ENCODE measurements at places on chromosomes 2 and 18.

DNA sequence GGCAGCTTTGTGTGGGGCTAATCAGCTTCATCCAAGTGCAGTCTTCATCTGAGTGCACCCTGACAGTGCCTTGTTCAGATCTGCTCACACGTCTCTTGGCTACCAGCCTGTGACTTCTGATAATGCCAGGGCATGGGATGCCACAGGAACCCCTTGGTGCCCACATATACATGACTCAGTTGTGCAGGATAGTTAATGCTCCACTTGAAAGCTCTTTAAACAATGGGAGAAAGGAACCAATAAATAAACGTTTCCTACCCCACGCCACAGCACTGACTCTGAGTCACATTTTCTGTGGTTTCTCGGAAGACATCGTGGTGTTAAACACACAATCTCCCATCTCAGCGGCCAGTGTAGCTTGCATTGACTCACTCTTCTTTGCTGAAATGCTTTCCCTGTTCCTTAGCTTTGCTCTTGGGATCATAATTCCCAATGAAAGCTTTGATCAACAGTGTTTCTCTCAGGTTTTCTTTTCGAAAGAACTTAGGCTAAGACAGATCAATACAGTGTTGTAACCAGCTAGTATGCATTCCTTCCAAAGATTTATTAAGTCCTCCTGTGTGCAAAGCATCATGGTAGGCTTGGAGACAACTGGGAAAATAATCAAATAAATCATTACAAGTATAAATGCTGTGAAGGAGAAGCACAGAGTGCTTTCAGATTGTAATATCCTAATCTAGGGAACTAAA, 142.0 kb downstream of the COPS8 start:
- DNase-seq: no peak

GRCh38 chr2:85145116-85145820, 12.1 kb downstream of the TCF7L1 start:
- DNase-seq: no peak

- DNase-seq: no peak
Measured at GRCh38 chr2:64263315-64263714, 119.1 kb upstream of the PELI1 start.

DNA sequence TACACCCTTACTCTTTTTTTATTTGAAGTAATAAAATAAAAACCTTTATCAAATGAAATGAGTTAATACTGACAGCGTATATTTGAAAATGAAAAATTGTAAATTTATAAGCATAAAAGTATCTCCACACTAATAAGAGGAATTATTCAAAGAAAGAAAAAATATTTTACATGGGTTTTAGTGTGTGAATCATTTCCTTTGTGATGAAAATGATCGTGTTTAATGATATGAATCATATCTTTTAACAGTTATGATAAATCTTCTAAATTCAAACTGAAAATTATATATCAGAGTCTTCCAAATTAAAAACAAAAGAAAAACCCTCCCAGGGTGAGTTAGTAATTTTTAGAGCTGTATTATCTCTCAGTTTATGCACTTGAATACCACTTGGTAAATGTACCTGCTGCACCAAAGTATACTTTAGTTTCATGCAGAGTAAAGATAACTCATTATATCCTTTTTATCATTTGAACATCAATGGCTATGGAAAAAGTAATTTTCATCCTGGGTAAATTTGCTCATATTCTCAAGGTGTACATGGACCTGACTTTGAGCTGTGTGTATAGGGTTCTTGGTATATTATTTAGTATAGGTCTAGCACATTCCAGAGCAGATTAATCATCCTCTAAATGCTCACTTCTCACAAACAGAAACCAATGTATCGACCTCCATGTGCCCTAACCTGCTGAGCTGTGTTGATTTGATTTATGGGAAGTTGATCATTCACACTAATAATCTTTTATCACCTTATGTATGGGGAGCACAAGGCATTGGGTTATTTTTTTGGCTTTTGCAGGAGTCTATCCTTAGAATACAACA, 98.7 kb upstream of the VWC2L start:
- DNase-seq: no peak

DNA sequence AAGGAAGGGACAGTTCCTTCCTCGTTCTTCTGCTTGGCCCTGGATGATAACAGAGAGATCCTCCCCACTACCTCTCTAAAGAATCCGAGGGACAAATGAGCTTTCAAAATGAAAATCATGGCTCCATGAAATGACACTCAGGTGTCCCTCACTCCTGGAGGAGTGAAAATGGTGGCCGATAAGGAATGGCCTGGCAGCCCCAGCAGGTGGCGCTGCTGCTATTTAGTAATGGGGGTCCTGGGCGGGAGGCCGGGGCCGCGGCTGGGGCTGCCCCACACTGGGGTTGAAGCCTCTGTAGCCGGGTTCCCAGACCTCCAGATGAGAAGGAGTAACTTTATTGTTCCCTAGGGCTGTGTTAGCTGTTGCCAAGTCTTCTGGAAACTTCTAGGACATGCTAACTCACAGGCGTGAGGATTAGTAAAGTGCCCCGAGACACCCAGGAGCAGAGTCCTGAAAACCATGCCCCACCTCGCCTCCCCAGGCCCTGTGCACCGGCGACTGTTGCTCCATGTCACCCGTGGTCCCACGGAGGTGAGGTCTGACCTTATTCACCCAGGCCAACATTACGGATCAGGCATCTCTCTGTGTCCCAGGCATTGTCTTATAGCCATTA, 138.0 kb downstream of the CTIF start:
- DNase-seq: peak; percentile 7

DNA sequence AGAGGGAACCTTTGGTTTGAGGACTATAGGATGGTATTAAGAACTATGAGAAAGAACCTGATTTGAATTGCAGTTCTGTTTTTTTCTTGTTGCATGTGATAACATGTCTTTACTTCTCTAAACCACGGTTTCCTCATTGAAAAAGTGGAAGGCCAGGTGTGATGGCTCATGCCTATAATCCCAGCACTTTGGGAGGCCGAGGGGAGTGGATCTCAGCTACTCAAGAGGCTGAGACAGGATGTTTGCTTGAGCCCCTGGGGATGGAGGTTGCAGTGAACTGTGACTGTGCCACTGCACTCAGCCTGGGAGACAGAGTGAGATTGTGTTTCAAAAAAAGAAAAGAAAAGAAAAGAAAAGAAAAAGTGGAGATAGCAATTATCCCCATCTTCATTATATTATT, 32.3 kb downstream of the SCN9A start:
- no peak for DNase-seq

DNA sequence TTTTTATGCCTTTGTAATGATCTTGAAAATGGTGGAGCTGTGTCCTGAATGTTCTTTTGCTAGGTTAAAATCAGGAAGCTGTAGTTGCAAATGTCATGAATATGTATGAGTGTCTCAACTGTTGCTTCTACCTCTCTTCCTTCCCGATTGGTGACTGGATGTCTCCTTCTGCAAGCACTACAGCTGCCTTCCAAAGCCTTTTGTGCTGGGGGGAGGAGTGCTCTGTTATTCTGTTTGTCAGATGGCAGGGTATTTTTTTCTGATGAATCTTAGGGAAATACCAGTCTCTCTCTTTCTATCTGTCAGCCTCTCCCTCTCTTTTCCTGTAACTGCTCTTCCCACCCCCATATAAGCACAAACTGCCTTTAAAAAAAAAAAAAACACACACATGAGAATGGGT, 1396.3 kb upstream of the CELF4 start:
- no peak for DNase-seq

- no peak for DNase-seq
Measured at GRCh38 chr2:26507088-26507487, 29.2 kb upstream of the OTOF start.

DNA sequence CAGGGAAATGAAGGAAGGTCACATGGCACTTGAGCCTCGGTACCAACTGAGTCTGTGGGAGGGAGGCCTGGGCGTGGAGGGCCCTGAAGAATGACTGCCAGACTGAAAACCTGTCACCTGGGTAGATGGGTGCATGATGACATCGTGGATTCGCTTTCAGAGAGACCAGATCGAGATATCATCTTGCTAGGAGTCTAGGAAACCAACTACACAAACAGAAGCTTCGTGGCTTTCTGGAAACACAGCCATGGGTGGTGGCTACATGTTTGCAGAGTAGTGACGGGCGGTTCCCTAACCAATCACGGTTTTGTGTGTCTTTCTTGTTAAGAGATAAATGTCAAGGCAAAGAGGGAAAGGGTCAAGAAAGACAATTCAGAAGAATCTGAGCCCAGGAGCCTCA, 155.0 kb downstream of the EIPR1 start:
- DNase-seq: no peak

GRCh38 chr2:199606193-199606780, 148.5 kb upstream of the SATB2 start:
- DNase-seq: no peak

DNA sequence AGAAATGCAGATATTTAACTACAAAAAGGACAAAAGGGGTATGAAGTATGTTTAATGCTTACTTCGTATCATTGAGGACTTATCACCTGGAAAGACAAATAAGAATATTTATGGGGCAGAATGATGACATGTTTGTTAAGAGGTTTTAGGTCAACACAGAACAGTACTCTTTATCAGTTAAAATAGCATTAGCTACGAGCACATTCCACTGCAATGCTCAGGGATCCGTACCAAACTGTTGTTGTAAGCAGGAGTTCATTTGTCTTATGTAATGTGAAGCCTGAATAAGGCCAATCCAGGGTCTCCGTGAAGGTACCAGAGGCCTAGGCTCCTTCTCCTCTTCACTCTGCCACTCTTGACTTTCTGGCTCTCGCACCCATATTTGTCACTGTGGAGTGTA, 465.7 kb upstream of the NRP2 start:
- no peak for DNase-seq

- no peak for DNase-seq
Measured at GRCh38 chr2:38218591-38218991, 142.6 kb upstream of the CYP1B1 start.

DNA sequence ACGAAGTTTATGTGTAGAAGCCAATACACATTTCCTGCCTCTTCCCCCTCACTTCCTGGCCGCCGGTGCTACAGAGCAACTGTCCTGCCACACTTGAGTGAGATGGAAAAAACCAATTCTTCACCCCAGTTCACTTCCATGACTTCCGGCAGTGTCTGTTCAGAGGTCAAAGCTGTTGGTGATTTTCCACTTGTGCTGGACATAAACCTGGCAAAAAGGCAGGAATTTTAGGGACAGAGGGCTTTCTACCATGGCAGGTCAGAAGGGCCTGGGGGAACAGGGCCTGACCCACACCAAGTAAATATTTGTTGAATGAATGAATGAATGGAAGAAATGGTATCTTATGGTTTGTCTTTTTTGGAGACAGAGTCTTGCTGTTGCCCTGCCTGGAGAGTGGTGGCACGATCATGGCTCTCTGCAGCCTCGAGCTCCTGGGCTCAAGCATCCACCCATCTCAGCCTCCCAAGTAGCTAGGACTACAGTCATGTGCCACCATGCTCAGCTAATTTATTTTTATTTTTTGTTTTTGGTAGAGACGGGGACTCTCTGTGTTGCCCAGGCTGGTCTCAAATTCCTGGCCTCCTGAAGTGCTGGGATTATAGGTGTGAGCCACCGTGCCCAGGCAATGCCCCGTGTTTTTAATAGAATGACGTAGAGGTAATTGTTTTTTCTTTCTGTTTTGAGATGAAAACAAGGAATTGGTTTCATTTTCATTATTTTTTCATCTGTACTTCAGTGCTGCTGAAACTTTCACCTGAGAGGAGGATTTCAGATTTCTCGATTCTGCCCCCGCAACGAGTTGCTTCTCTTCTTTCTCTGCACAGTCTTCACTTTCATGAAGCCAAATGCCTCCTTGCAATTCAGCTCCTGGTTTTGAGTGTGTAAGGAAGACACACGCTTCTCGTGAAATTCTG, 48.0 kb upstream of the LPIN2 start:
- DNase-seq: no peak

- no peak for DNase-seq
Measured at GRCh38 chr2:83595121-83595690, 863.9 kb downstream of the SUCLG1 start.

- DNase-seq: peak; percentile 21
Measured at GRCh38 chr2:233247744-233248143, 3.7 kb upstream of the ATG16L1 start.

- DNase-seq: no peak
Measured at GRCh38 chr18:35116784-35117318, 75.6 kb downstream of the MAPRE2 start.

GRCh38 chr2:19993731-19994130, 3.8 kb upstream of the WDR35 start:
- DNase-seq: no peak

DNA sequence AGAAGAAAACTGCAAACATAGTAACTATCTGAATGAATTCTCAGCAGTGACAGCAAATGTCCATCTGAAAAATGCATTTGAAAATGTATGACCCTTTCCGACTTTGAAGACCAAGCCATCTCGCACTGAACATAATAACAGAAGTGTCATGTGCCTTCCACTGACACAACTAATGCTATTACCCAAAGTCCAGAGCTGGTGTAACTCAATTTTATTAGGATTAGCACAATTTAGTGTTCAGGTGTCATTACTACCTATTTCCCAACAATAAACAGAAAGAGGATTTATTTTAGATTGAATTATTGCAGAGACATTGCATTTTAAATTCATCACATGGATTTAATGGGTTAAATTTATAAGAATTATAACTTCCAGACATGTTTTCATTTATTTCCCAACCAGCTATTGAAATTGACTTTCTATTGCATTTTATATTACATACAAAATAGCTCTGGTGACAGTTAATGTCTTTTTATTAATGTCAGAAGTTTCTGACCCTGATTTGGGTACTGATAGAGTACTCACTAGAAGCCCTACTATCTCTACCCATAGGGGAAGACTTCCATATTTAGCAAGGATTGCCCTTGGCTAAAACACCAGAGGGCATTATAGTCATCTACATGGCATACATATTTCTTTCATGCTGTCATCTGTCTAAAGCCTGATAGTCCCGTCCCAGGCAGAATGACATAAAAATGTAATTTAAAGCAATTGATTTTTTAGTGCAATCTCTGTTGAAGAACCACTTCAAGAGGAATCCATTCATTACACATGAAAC, 7.0 kb upstream of the STK39 start:
- no peak for DNase-seq

GRCh38 chr2:233929352-233930022, 12.3 kb downstream of the TRPM8 start:
- no peak for DNase-seq

- DNase-seq: peak; percentile 27
Measured at GRCh38 chr2:234164493-234165413, 114.3 kb downstream of the SPP2 start.

GRCh38 chr2:941871-942270, 8.8 kb upstream of the SNTG2 start:
- no peak for DNase-seq

GRCh38 chr18:79227621-79228020, 158.4 kb downstream of the ATP9B start:
- no peak for DNase-seq

GRCh38 chr2:29881089-29881730, 40.2 kb downstream of the ALK start:
- DNase-seq: no peak

GRCh38 chr2:55616551-55617174, 759 bp downstream of the PPP4R3B start:
- no peak for DNase-seq

All from activated CD8-positive, alpha-beta memory T cell treated with anti-CD3 and anti-CD28 coated beads for 1 hour (primary cell).